ENCODE measurements at places on chromosomes 5 and 9. TPM values are rescaled to one million over a fixed set of nuclear protein-coding genes. Genes with fewer than 3 reads are reported as not detected.
A peak's percentile ranks its signal among the peaks of the same experiment; 100 is the strongest.

The UNC5A gene
- total RNA-seq, result not detected

DNA sequence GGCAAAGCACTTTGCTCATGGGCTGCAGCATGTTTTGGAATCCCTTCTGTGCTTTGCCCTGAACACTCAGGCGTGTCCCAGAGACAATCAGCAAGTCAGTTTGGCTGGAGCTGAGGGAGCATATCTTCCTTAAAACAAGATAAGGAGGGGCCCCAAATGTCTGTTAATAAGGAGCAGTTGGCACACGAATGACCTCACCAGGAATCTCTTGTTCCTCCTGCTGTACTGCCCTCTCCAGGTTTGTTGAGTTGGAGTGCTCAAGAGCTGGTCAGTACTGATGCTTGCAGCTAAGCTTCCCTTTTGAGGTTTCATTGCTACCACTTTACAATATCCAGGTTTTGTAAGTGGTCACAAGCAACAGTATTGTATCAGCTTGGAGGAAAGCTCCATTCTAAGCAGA lies 101.3 kb upstream of the EGFLAM start:
- H3K27ac ChIP-seq, result no peak overlapping the region
- peaks cover 2% of the 10 kb centered on the region for H3K27me3 ChIP-seq
- H3K36me3 ChIP-seq, result no peaks in the 10 kb centered on the region
- H3K4me1 ChIP-seq, result no peaks in the 10 kb centered on the region
- no peak for DNase-seq

The LRSAM1 gene
- 19.7 TPM for total RNA-seq

The FIBCD1 gene
- not detected for total RNA-seq

DNA sequence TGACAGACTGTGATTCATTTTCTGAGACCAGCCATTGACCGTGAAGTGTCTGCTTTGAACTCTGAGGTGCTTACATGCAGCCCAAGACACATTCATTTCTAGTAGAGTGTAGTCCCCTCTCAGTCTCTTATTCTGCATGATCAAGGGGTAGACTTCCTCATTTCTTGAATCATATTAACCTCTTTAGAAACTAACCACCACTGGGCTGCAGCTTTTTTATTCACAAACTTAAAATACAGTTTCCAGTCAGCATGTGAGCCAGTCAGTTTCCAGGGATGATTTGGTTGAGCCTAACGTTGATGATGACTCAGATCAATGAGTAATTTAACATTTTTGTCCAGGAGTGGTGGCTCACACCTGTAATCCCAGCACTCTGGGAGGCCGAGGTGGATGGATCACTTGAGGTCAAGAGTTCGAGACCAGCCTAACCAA lies 59.2 kb downstream of the OTULIN start:
- DNase-seq, result peak; percentile 53
- H3K4me3 ChIP-seq, result no peak overlapping the region
- H3K27me3 ChIP-seq, result no peaks in the 10 kb centered on the region
- H3K4me1 ChIP-seq, result peaks cover 51% of the 10 kb centered on the region

The SLC34A3 gene
- total RNA-seq, result not detected

DNA sequence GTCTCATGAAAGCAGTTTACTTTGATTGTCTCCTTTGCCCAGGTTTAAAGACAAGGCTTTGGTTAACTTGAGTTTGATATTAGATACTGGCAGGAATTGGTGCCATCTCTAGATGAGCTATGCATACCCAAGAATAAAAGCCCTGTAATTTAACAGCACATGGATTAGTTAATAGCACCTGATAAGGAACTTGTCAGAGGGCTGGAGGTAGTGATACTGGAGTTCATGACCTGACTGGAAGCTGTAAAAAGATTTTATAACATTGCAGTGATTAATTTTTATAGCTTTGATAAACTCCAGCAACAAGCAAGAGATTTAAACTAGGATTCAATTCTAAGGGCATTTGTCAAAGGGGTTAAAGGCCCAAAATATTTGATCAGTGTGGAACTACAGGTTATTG lies 34.9 kb upstream of the SYK start:
- no peak overlapping the region for H3K4me3 ChIP-seq
- H3K27ac ChIP-seq, result no peak overlapping the region

The LIX1 gene
- not detected for total RNA-seq

The CER1 gene
- not detected for total RNA-seq

GRCh38 chr9:2291980-2292704 lies 277.0 kb downstream of the SMARCA2 start:
- DNase-seq, result no peak
- H3K27ac ChIP-seq, result no peak overlapping the region
- H3K4me3 ChIP-seq, result no peak overlapping the region
- H3K36me3 ChIP-seq, result no peaks in the 10 kb centered on the region
- no peaks in the 10 kb centered on the region for H3K4me1 ChIP-seq
- H3K27me3 ChIP-seq, result peaks cover 17% of the 10 kb centered on the region

The GRM6 gene
- total RNA-seq, result not detected

- no peaks in the 10 kb centered on the region for H3K4me1 ChIP-seq
- no peak for DNase-seq
- H3K36me3 ChIP-seq, result no peaks in the 10 kb centered on the region
These were observed 379.5 kb upstream of the KLF4 start for GRCh38 chr9:107869111-107869510.

The IL5 gene
- 4.1 TPM for total RNA-seq

The COL27A1 gene
- total RNA-seq, result 4.0 TPM

DNA sequence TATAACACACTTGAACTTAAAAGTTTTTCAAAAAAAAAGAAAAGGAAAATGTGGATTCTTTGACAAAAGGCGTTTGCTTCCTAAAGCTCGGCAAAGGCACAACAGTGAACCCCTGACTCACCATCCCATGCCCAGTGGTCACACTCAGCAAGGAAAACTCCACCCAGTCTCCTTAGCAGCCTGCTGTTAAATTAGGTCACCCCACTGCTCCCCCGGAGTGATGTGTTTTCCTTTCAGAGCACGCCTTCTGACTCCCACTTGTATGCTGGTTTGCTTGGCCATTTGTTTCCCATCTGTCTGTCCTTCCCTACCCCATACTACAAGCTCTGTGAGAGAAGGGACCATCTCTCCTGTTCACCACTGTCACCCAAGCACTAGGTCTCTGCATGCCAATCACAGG lies 23.8 kb downstream of the RETREG1 start:
- H3K4me3 ChIP-seq, result no peak overlapping the region
- peaks cover 24% of the 10 kb centered on the region for H3K4me1 ChIP-seq
- peaks cover 17% of the 10 kb centered on the region for H3K36me3 ChIP-seq
- H3K27ac ChIP-seq, result no peak overlapping the region
- no peaks in the 10 kb centered on the region for H3K27me3 ChIP-seq

GRCh38 chr5:32278406-32278805 lies 34.3 kb downstream of the MTMR12 start:
- H3K4me3 ChIP-seq, result no peak overlapping the region
- H3K4me1 ChIP-seq, result peaks cover 54% of the 10 kb centered on the region
- no peaks in the 10 kb centered on the region for H3K27me3 ChIP-seq
- DNase-seq, result peak; percentile 57
